GM04504 (cell line): ENCODE measurements at places on chromosomes 6 and 20.

- no peak for DNase-seq
These were observed 1.7 kb downstream of the SMOC2 start for GRCh38 chr6:168442646-168443045.

GRCh38 chr6:36130667-36131510 is 576 bp downstream of the MAPK13 start:
- no peak for DNase-seq

DNA sequence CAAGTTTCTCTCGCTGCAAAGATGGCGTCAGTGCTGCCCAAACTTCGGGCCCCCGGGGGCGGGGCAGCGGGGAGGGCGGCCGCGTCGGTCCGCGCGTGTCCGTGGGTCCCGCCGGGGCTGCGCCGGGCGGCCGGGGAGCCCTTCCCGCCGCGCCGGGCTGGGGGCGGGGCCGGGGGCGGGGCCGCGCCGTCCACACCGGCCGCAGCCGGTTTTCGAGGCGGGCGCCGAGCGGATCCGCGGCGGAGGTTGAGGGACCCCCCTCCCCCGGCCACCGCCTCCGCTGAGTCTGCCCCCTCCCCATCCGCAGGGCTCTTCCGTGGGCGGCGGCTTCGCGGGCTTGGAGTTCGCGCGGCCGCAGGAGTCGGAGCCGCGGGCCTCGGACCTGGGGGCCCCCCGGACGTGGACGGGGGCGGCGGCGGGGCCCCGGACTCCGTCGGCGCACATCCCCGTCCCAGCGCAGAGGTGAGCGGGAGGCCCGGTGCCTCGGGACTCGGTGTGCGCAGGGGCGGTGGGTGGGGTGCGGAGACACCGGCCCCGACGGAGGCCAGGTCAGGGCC is 572 bp downstream of the SLC2A4RG start:
- no peak for DNase-seq

DNA sequence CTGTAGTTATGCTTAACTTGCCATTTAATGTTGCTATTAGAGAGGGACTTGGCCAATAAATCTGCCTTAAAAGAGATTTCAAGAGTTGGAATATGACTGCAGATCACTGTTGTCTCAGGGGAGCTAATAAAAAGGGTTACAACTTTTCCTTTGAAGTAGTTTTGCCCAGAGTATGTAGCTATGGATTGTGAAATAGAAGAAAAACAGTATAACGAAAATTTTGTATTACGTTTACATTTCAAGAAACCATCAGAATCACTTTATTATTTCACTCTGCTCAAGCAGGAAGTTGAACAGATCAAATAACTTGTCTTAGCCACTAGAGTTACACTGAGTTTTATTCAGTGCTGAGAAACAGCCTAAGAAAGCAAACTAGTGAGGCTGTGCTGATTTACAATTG is 3.0 kb upstream of the ZSCAN26 start:
- no peak for DNase-seq

DNA sequence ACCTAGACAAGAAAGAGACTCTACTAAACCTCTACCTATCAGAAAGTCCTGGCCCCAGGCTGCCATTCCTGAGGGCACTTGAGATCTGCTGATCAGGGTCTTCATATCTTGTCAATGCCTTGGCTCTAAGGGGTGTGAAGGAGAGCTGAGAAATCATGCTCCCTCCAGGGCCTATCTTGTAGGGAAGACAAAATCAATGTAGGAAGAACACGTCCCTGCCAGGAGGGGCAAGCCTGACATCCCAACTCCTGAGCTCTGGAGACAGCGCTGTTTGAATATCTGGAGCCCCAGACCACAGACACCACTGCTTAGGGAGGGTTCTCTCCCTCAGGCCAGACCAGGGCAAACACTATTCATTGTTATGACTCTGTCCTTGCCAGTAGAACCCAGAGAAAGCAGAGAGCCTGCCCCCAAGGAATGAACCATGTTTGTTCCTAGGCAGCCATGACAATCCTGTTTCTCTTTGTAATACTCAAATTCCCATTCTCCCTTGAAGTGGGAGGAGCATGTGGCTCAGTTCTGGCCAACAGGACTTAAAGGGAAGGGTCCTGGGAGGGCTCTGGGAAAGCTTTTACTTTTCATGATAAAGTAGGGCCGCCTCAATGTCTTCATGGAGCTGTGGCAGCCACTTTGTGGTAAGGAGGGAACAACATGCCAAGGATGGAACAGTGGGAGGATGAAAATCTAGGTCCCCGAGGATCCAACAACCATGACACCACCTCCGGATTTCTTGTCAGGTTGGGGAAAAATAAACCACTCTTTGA is 1.8 kb upstream of the FASTKD5 start:
- DNase-seq = no peak

- DNase-seq = no peak
These were observed 76.1 kb downstream of the RNF182 start for GRCh38 chr6:14000901-14001300.
